ENCODE measurements at places on chromosomes 5 and 9. TPM values are rescaled to one million over a fixed set of nuclear protein-coding genes. Genes with fewer than 3 reads are reported as not detected.

GRCh38 chr9:105206821-105207699 is 37.4 kb upstream of the SLC44A1 start:
- peak; percentile 50 for DNase-seq

DNA sequence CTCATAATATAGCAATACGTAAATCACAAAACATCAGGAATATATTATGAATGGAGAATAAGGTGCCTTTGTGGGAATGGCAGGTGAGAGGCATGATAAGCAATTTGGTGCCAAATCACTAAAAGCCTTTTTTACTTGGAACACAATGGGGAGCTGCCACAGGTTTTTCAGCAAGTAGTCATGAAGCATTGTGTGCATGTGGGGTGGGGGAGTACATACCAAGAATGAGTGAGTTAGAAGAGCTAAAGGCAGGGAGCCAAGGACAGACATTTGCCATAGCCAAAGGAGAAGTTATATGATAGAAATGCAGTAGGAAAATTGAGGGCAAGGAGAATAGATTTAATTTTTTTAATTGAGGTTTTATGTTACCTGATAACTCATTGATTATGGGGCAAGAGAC is 445.0 kb upstream of the SMC2 start:
- DNase-seq: no peak

- DNase-seq: no peak
Measured at GRCh38 chr9:130870491-130871381, 25.9 kb downstream of the QRFP start.

DNA sequence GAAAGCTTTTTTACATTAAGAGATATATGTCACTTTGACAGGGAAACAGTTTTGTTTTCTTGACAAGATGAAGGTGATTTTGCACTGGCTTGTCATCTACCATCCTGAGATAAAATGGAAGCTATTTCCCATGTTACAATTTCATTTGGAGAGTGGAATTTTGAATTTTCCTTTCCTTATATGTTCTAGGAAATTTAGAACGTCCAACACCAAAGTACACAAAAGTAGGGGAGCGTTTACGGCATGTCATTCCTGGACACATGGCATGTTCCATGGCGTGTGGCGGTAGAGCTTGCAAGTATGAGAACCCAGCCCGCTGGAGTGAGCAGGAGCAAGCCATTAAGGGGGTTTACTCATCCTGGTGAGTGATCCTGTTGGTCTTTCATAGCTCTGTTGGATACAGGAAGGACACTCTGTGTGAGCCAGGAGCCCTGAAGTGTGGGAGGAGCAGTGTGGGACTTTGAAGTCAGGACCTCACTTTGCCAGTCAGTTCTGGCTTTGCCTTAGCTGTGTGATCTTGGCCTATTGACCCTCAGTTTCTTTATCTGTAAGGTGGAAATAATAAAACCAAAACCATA is 887 bp downstream of the PTPDC1 start:
- DNase-seq: peak; percentile 68

DNA sequence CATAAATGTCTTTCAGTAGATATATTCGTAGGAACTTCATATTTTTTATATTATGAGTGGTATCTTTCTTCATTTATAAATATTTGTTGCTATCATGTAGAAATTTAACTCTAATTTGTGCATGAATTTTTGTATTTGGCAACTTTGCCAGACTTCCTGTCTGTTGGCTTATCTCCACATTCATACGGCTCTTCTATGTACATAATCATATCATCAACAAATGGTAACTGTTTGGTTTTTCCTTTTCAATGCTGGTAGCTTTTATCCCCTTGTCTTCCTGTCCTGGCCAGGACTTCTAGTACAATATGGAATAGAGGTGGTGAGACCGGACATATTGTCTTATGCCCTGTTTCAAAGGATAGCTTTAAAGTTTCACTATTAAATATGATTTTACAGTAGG is 132.3 kb upstream of the COL5A1 start:
- DNase-seq: no peak

- DNase-seq: no peak
Measured at GRCh38 chr5:19660679-19661078, 327.3 kb downstream of the CDH18 start.

DNA sequence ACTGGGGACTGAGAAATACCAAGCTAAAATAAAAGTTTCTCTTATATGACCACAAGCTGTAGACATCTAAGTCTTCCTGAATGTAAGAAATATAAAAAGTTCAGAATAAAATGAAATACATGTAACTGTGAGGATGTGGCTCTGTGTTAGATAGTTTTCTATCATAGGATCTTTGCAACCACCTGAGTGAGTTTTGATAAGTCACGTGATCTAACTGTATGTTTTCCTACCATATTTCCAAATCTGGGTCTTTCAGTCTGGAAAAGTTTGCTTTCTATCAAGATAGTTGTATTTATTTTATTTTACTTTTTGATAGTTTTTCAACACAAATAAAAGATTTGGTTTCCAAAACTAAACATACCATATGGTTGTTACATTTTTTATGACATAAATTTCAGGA is 1905.8 kb upstream of the ACO1 start:
- no peak for DNase-seq

GRCh38 chr9:124272118-124272517 is 14.4 kb downstream of the NEK6 start:
- no peak for DNase-seq

GRCh38 chr9:117392992-117393391 is 21.9 kb downstream of the ASTN2 start:
- DNase-seq: no peak

GRCh38 chr5:159061834-159062474 is 37.8 kb downstream of the EBF1 start:
- no peak for DNase-seq

The ZNF367 gene
- 4.7 TPM for total RNA-seq

The CDX1 gene
- 0.18 TPM for total RNA-seq

All from IMR-90 (cell line).